Smooth muscle cell of bladder (primary cell): ENCODE measurements at places on chromosomes 16 and 17. TPM values are rescaled to one million over a fixed set of nuclear protein-coding genes. Genes with fewer than 3 reads are reported as not detected.

Gene KCNG4
- not detected in 2 replicates for total RNA-seq

Gene TBC1D3I
- 0.09 and 0.28 TPM in 2 replicates for total RNA-seq

Gene PRR29
- 0.28 and 0.57 TPM in 2 replicates for total RNA-seq

Gene KRT28
- not detected in 2 replicates for total RNA-seq

Gene KCTD13
- 3.5 and 4.8 TPM in 2 replicates for total RNA-seq

Gene AARSD1
- 21.2 and 31.6 TPM in 2 replicates for total RNA-seq

Gene ZNF668
- total RNA-seq: 9.2 and 9.8 TPM in 2 replicates

Gene NPTX1
- 1.7 and 3.4 TPM in 2 replicates for total RNA-seq

Gene CES4A
- 2.3 and 2.8 TPM in 2 replicates for total RNA-seq

Gene HEATR9
- not detected in 2 replicates for total RNA-seq

Gene GPR179
- under 0.01 TPM in 2 replicates for total RNA-seq

Gene CD300LB
- total RNA-seq: not detected in 2 replicates

Gene KRTAP1-1
- not detected in 2 replicates for total RNA-seq

Gene TAC4
- total RNA-seq: not detected in 2 replicates

Gene DOC2B
- total RNA-seq: not detected in 2 replicates

Gene EVPL
- under 0.01 TPM in 2 replicates for total RNA-seq

Gene ABCA9
- 6.8 and 10.0 TPM in 2 replicates for total RNA-seq

Gene RAP1GAP2
- 0.18 and 0.28 TPM in 2 replicates for total RNA-seq

Gene GALR2
- total RNA-seq: 0.14 TPM in 1 of 2 replicates, not detected in the other

Gene KRT12
- not detected in 2 replicates for total RNA-seq

Gene ZNF821
- total RNA-seq: 3.7 and 4.0 TPM in 2 replicates

Gene WNK4
- 0.28 and 1.7 TPM in 2 replicates for total RNA-seq

Gene TP53TG3
- not detected in 2 replicates for total RNA-seq

Gene CALB2
- total RNA-seq: 0.28 and 0.92 TPM in 2 replicates

Gene LHX1
- total RNA-seq: not detected in 2 replicates

Gene KRTAP4-6
- total RNA-seq: not detected in 2 replicates

Gene SYCE1L
- total RNA-seq: 0.46 and 0.85 TPM in 2 replicates

Gene KRTAP9-8
- not detected in 2 replicates for total RNA-seq

Gene AGRP
- total RNA-seq: not detected in 2 replicates

Gene PDIA2
- 0.37 TPM in 1 of 2 replicates, not detected in the other for total RNA-seq

Gene SLC5A11
- under 0.01 TPM in 1 of 2 replicates, not detected in the other for total RNA-seq

Gene AANAT
- total RNA-seq: not detected in 2 replicates

Gene DNAAF8
- total RNA-seq: 1.4 and 1.7 TPM in 2 replicates

Gene MYOCD
- total RNA-seq: 9.8 and 11.9 TPM in 2 replicates

Gene CLEC3A
- not detected in 2 replicates for total RNA-seq

Gene DOC2A
- 0.28 TPM in 1 of 2 replicates, not detected in the other for total RNA-seq

Gene SOST
- total RNA-seq: not detected in 2 replicates

Gene PRRT2
- total RNA-seq: 0.92 and 1.3 TPM in 2 replicates

Gene CSHL1
- total RNA-seq: not detected in 2 replicates

Gene WDR45B
- 55.9 and 56.2 TPM in 2 replicates for total RNA-seq

Gene PRAC1
- not detected in 2 replicates for total RNA-seq

Gene PKMYT1
- total RNA-seq: 0.28 and 0.46 TPM in 2 replicates

Gene ANKFN1
- total RNA-seq: 0.14 TPM in 1 of 2 replicates, not detected in the other

Gene TERB1
- under 0.01 and 0.09 TPM in 2 replicates for total RNA-seq

Gene ATP2A3
- 1.9 and 2.6 TPM in 2 replicates for total RNA-seq

Gene JUP
- 13.8 and 14.1 TPM in 2 replicates for total RNA-seq

Gene HLF
- under 0.01 TPM in 1 of 2 replicates, not detected in the other for total RNA-seq

Gene RUNDC3A
- total RNA-seq: 0.18 and 0.43 TPM in 2 replicates

Gene CCL11
- 1.5 and 21.0 TPM in 2 replicates for total RNA-seq

Gene METRNL
- 129 and 210 TPM in 2 replicates for total RNA-seq

Gene CES5A
- not detected in 2 replicates for total RNA-seq

Gene MT1E
- total RNA-seq: 91.7 and 248 TPM in 2 replicates

Gene MYH13
- total RNA-seq: under 0.01 and 0.09 TPM in 2 replicates

Gene ALOX12B
- not detected in 2 replicates for total RNA-seq

Gene FKBP10
- total RNA-seq: 293 and 454 TPM in 2 replicates

Gene ZFP90
- total RNA-seq: 20.3 TPM in 2 replicates

Gene LPO
- total RNA-seq: not detected in 2 replicates

Gene NXN
- 47.5 and 68.6 TPM in 2 replicates for total RNA-seq
